ENCODE measurements at places on chromosomes 3 and 15. TPM values are rescaled to one million over a fixed set of nuclear protein-coding genes. Genes with fewer than 3 reads are reported as not detected.

Gene GOLGA6D
- not detected for total RNA-seq

Gene TRPM1
- not detected for total RNA-seq

Gene KIF15
- 15.5 TPM for total RNA-seq

Gene MRPL47
- total RNA-seq, result 30.1 TPM

Gene CEP70
- 13.4 TPM for total RNA-seq

Gene ARNT2
- 8.4 TPM for total RNA-seq

Gene EPHA3
- total RNA-seq, result 0.15 TPM

Gene NANOGP8
- not detected for total RNA-seq

Gene MUSTN1
- total RNA-seq, result not detected

Gene CSPG5
- total RNA-seq, result 0.17 TPM

Gene MRAS
- 15.0 TPM for total RNA-seq

Gene CFAP20DC
- 2.5 TPM for total RNA-seq

Gene CMSS1
- total RNA-seq, result 23.9 TPM

Gene PRSS50
- not detected for total RNA-seq

Gene EFHB
- total RNA-seq, result not detected

Gene TMEM45A
- 13.2 TPM for total RNA-seq

Gene AP3B2
- total RNA-seq, result 0.15 TPM

Gene PIF1
- total RNA-seq, result 22.0 TPM

Gene KBTBD13
- total RNA-seq, result not detected

Gene NRG4
- total RNA-seq, result not detected

Gene CILP
- total RNA-seq, result under 0.01 TPM

Gene CPB1
- total RNA-seq, result 0.15 TPM

Gene AHSG
- total RNA-seq, result not detected

Gene KCNMB3
- 0.34 TPM for total RNA-seq

Gene CACNA2D2
- 0.17 TPM for total RNA-seq

Gene VEPH1
- 25.9 TPM for total RNA-seq

Gene SAMMSON
- not detected for total RNA-seq

Gene NUP210
- not detected for total RNA-seq

Gene GP5
- total RNA-seq, result not detected

Gene TF
- not detected for total RNA-seq

Gene SMCO1
- 0.34 TPM for total RNA-seq

Gene OSBPL10
- 8.2 TPM for total RNA-seq

Gene GJD2
- total RNA-seq, result not detected

Gene NR1I2
- under 0.01 TPM for total RNA-seq

Gene TASOR
- total RNA-seq, result 33.0 TPM

Gene REC114
- not detected for total RNA-seq

Gene TPRG1
- total RNA-seq, result not detected

Gene TJP1
- 58.0 TPM for total RNA-seq

Gene CHL1
- 0.59 TPM for total RNA-seq

Gene TRPC1
- total RNA-seq, result 8.2 TPM

Gene POC1A
- total RNA-seq, result 31.1 TPM

Gene SGO1
- total RNA-seq, result 9.5 TPM

Gene RCCD1
- 25.2 TPM for total RNA-seq

Gene CAMKV
- total RNA-seq, result not detected

Gene ZNF660
- total RNA-seq, result 1.5 TPM

Gene C3orf52
- 1.6 TPM for total RNA-seq

Gene RASGRF1
- 0.50 TPM for total RNA-seq

Gene ZNF35
- 6.6 TPM for total RNA-seq

Gene PLA2G4D
- total RNA-seq, result not detected

Gene PML
- 39.2 TPM for total RNA-seq

Gene ARGFX
- total RNA-seq, result not detected

Gene RHOV
- not detected for total RNA-seq

Gene ZNF501
- 2.2 TPM for total RNA-seq

Gene KY
- total RNA-seq, result not detected

Gene PPCDC
- 21.7 TPM for total RNA-seq
